ENCODE measurements at places on chromosomes 1 and 21. TPM values are rescaled to one million over a fixed set of nuclear protein-coding genes. Genes with fewer than 3 reads are reported as not detected.

NDUFS2 gene
- polyA plus RNA-seq: 189 TPM

GBP6 gene
- not detected for polyA plus RNA-seq

EFNA4 gene
- 23.0 TPM for polyA plus RNA-seq

OR10J1 gene
- not detected for polyA plus RNA-seq

FCRL4 gene
- polyA plus RNA-seq: not detected

HPDL gene
- 4.7 TPM for polyA plus RNA-seq

MNDA gene
- polyA plus RNA-seq: 3.8 TPM

SMCP gene
- polyA plus RNA-seq: not detected

KIF17 gene
- polyA plus RNA-seq: 4.3 TPM

ARTN gene
- 1.7 TPM for polyA plus RNA-seq

C1orf141 gene
- polyA plus RNA-seq: 0.35 TPM

SLAMF6 gene
- 0.17 TPM for polyA plus RNA-seq

MSH4 gene
- polyA plus RNA-seq: 0.21 TPM

IL19 gene
- polyA plus RNA-seq: 1.2 TPM

KCNJ6 gene
- 0.16 TPM for polyA plus RNA-seq

SELL gene
- polyA plus RNA-seq: 3.3 TPM

TFF3 gene
- polyA plus RNA-seq: 6.7 TPM

C1orf94 gene
- polyA plus RNA-seq: not detected

ATF3 gene
- 10.1 TPM for polyA plus RNA-seq

AMY1C gene
- polyA plus RNA-seq: not detected

FMO5 gene
- 11.6 TPM for polyA plus RNA-seq

C1orf216 gene
- 10.5 TPM for polyA plus RNA-seq

FRRS1 gene
- polyA plus RNA-seq: 9.5 TPM

KIF21B gene
- polyA plus RNA-seq: 3.2 TPM

HMCN1 gene
- 37.3 TPM for polyA plus RNA-seq

AADACL3 gene
- polyA plus RNA-seq: not detected

PRPF38A gene
- polyA plus RNA-seq: 80.0 TPM

TMEM125 gene
- 16.4 TPM for polyA plus RNA-seq

IL22RA1 gene
- polyA plus RNA-seq: 4.6 TPM

WNT2B gene
- 3.3 TPM for polyA plus RNA-seq

IARS2 gene
- 87.6 TPM for polyA plus RNA-seq

MRAP gene
- polyA plus RNA-seq: not detected

SH2D1B gene
- polyA plus RNA-seq: 0.27 TPM

LAPTM5 gene
- 18.3 TPM for polyA plus RNA-seq

SLC50A1 gene
- polyA plus RNA-seq: 61.3 TPM

HLX gene
- 11.7 TPM for polyA plus RNA-seq

PTPRC gene
- 4.3 TPM for polyA plus RNA-seq

DNALI1 gene
- 73.1 TPM for polyA plus RNA-seq

HSD3B1 gene
- polyA plus RNA-seq: 0.17 TPM

SSR2 gene
- 354 TPM for polyA plus RNA-seq

IL24 gene
- 0.35 TPM for polyA plus RNA-seq

BCL2L15 gene
- 0.19 TPM for polyA plus RNA-seq

AMIGO1 gene
- 6.6 TPM for polyA plus RNA-seq

ATP6V1G3 gene
- polyA plus RNA-seq: 3.2 TPM

ARMH1 gene
- 5.0 TPM for polyA plus RNA-seq

RGS5 gene
- 8.1 TPM for polyA plus RNA-seq

ERG gene
- polyA plus RNA-seq: 20.7 TPM

NBPF6 gene
- polyA plus RNA-seq: not detected

SH2D2A gene
- polyA plus RNA-seq: 0.91 TPM

LCE6A gene
- not detected for polyA plus RNA-seq

COL9A2 gene
- polyA plus RNA-seq: 19.4 TPM

OLIG2 gene
- polyA plus RNA-seq: 0.20 TPM

ADAMTS5 gene
- polyA plus RNA-seq: 18.0 TPM

ETNK2 gene
- 24.6 TPM for polyA plus RNA-seq

PAQR7 gene
- 26.6 TPM for polyA plus RNA-seq

INKA2 gene
- polyA plus RNA-seq: 2.7 TPM

KCNC4 gene
- polyA plus RNA-seq: 5.0 TPM

Measured in renal pelvis (tissue), 12 donors.